ENCODE measurements at places on chromosomes 1 and 21.

DNA sequence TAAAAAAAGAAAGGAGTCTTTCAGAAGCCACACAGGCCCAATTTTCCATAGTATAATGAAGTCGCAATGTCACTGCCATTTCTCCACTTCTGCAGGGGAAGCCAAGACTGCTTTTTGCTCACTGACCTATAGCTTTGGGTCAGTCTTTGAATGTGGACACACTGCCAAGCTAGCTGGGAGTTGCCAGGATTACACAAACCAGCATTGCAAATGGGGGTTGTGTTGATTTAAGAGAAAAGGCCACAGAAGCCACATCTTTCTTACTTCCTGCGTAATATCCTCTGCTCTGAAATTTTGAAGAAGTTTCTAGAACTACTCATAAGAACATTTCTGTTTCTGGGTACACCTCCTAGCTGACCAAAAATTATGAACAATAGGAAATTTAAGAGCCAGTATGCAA lies 45.8 kb upstream of the SAMSN1 start:
- DNase-seq: peak; percentile 5

- DNase-seq: no peak
These were observed 11.6 kb upstream of the DDI2 start for GRCh38 chr1:15605398-15606383.

GRCh38 chr1:180228648-180229482 lies 1.2 kb upstream of the LHX4 start:
- no peak for DNase-seq

DNA sequence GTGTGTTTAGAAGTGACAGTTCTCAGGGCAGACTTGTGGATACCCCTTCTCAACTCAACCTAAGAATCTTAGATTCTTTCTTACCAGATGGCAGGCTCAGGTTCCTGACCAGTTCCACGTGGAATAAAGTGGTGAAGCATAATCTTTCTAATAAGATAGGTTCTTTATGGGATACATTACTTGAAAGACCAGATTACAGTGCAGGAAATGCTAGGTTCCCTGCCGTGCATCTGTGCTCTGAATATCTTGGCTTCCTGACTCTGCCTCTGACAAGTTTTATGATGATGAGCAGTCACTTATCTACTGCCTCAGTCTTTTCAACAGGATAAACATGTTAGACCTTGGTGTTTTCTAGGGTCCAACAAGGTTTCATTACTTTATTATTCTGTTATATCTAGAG lies 207.9 kb upstream of the CACYBP start:
- DNase-seq: no peak

DNA sequence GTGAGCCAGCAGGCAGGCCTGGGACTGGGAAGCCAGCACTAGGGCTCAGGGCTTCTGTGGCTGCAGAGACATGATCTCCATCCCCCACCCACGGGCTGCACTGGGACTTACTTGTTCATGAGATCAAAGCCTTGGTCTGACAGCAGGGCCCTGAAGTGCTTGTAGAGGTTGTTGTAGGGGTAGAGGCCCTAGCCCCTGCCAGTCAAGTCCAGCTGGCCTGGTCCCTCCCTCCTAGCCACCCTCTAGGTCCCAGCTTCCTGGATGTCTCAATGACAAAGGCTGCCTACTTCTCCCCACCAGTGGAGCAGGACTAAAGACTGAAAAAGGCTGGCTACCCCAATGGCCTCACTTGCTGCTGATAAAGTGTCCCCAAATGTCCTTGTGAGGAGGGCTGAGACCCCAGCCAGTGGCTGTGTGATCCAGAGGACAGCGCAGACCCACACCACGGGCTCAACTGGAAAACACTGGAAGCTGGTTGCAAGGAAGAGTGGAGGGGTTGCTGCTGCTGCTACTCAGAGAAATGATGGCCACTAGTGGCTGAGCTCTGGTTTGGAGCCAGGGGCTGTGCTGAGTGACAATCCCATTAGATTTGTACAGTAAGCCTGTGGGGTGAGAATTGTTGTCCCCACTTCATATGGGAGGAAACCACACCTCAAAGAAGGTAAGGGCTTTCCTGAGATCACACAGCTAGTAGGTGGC lies 1.4 kb downstream of the HTR1D start:
- no peak for DNase-seq

GRCh38 chr1:218165701-218166114 lies 119.4 kb upstream of the RRP15 start:
- no peak for DNase-seq

GRCh38 chr1:204459706-204460105 lies 34.9 kb downstream of the PIK3C2B start:
- DNase-seq: no peak

GRCh38 chr1:86823821-86824500 lies 90.0 kb downstream of the SELENOF start:
- no peak for DNase-seq

DNA sequence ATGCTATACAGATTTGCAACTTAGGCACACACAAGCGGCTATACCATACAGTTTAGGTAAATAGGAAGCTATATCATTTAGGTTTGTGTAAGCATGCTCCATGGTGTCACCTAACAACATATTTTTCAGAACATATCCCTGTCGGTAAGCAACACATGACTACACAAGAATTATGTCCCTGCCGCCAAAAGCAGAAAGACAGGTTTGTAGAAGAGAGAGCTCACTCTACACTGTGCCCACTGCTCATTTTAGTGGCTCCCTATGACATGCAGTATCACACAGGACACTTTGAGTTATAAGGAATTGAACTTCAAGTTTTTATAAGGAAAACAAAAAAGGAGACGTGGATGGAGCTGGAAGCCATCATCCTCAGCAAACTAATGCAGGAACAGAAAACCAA lies 132.5 kb upstream of the KAZN start:
- DNase-seq: no peak

- no peak for DNase-seq
These were observed 19.8 kb upstream of the HSPG2 start for GRCh38 chr1:21956720-21957552.

DNA sequence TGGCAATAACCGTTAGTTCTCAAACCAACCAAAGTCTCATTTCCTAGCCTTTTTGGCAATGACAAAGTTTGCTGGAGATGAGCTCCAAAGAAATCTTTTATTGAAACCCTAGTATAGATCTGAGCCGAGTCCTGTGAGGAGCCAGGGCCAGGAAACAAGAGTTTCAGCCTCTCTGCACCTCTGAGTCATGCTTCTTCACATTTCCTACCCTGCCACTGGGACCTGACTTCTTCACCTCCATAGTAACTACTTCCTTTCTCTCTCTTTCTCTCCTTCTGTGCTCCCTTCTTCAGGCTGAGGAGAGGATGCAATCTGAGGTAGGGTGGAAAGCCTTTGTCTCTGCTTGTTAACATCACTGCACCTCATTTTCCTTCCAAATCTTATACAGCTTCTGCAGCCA lies 38.7 kb upstream of the IPO9 start:
- DNase-seq: no peak

DNA sequence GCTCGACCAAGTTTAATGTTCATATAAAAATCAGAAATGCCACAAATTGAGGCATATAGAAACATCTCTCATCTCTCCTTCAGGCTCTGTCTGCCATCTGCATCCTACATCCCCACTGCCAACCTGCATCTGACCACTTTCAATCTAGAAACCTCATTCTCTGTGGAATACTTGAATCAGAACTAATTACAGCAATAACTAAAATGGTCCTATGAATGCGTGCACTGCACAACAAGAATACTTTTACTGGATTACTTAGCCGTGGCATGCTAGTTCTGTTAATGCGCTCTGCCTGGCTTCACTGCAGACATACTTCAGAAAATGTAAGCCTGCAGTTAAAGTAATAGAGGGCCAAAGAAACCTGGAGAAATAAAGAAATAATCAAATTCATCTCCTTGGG lies 89.8 kb upstream of the NR5A2 start:
- no peak for DNase-seq

- no peak for DNase-seq
These were observed 106.0 kb upstream of the IFFO2 start for GRCh38 chr1:19062258-19063029.

DNA sequence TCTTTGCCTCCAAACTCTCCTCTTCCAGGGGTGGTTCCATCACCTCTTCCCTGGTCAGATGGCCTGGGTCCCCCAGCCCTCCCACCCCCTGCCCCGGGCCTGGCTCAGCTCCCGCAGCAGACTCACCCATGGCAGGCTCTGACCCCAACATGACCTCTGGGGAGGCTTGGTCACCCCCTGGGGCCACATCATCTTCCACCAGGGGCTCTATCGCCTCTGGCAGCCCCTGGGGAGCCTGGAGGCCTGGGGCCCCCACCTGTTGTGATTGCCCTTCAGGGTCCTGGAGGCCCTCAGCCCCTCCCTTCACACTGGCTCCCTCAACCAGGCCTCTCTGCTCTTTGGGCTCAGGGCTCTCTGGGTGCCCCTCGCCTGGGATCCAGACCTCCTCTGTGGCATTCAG lies 6.4 kb downstream of the NES start:
- no peak for DNase-seq

GRCh38 chr1:21865943-21866706 lies 54.1 kb downstream of the LDLRAD2 start:
- no peak for DNase-seq

DNA sequence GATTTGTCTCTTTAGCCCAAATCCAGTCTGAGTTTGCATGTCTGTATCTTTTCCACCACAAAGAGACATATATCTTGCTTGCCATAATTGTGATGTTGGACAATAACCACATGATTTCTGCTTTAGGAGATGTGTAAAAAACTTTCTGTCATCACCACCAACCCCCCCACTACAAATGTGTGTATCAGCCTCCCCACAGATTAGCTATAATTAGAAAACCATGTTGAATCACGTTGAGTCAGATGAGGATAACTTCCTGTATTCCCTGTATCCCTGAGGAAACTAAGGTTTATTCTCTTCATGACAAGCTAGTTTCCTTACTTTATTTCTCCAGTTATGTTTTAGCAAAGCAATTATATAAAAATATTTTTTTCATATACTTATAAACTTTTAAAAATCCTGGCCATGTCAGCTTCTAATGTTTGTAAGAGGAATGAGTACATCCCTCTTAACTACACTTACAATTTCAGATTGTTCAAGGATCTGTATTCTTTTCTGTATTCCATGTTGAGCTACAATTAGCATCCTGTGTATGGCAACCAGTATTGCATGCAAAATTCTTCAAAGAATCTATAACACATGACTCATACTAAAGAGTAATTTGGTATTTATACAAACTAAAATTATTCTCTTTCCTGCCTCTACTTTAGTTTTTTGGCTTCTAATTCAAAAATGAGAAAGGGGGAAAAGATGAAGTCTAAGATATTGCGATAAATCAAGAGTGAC lies 143.0 kb downstream of the FMN2 start:
- DNase-seq: no peak

- no peak for DNase-seq
These were observed 31.7 kb downstream of the RCSD1 start for GRCh38 chr1:167661527-167662426.

DNA sequence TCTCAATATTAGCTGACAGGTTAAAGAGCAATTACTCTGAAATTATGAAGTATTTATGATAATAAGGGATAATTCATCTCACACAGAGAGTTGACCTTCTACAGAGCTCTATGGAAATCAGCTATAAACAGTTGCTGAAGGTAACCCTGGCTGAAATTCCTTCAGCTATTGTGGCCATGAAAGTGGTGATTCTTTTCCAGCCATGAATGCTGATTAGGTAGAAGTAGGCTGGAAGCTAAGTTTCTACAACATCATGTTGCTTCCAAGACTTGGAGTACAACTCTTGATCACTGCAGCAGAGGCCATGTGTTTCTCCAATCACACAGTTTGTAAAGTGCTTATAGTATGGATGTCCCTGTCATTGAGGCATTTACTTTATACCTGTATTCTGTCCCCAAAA lies 2128.9 kb downstream of the MRPL39 start:
- DNase-seq: no peak
